Upper lobe of right lung (tissue), 1 donor: ENCODE measurements at places on chromosomes 5 and 9.
A peak's percentile ranks its signal among the peaks of the same experiment; 100 is the strongest.

- DNase-seq = no peak
- H3K4me3 ChIP-seq = no peak overlapping the region
- peaks cover 44% of the 10 kb centered on the region for H3K4me1 ChIP-seq
- no peaks in the 10 kb centered on the region for H3K27me3 ChIP-seq
- peak overlapping the region; percentile 91 for H3K27ac ChIP-seq
Measured at GRCh38 chr5:172906436-172906835, 52.8 kb upstream of the RPL26L1 start.

DNA sequence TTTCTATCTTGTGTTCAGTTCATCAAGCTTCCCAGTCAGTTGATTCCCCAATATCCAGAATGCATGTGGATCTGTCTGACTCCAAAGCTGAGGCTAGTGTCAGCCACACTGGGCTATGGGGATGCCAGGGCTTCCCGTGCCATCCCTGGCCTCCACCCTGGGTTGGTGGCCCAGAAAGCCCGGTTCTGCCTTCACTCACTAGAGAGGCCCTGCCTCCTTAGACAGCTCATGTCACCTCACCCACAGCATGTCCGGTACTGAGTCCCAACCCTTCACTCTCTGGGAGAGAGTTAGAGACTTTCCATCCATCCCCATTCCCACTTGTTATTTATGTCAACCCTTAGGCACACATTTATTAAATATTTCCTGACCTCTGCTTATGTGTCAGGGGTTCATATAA lies 119.5 kb upstream of the GPR151 start:
- no peaks in the 10 kb centered on the region for H3K27me3 ChIP-seq
- H3K36me3 ChIP-seq = no peaks in the 10 kb centered on the region
- H3K27ac ChIP-seq = no peak overlapping the region
- no peak overlapping the region for H3K4me3 ChIP-seq

- no peak overlapping the region for H3K27ac ChIP-seq
- H3K36me3 ChIP-seq = peaks cover 12% of the 10 kb centered on the region
- peaks cover 7% of the 10 kb centered on the region for H3K4me1 ChIP-seq
- no peak for DNase-seq
- no peak overlapping the region for H3K4me3 ChIP-seq
- H3K27me3 ChIP-seq = no peaks in the 10 kb centered on the region
Measured at GRCh38 chr9:126381195-126381594, 54.6 kb downstream of the MVB12B start.

DNA sequence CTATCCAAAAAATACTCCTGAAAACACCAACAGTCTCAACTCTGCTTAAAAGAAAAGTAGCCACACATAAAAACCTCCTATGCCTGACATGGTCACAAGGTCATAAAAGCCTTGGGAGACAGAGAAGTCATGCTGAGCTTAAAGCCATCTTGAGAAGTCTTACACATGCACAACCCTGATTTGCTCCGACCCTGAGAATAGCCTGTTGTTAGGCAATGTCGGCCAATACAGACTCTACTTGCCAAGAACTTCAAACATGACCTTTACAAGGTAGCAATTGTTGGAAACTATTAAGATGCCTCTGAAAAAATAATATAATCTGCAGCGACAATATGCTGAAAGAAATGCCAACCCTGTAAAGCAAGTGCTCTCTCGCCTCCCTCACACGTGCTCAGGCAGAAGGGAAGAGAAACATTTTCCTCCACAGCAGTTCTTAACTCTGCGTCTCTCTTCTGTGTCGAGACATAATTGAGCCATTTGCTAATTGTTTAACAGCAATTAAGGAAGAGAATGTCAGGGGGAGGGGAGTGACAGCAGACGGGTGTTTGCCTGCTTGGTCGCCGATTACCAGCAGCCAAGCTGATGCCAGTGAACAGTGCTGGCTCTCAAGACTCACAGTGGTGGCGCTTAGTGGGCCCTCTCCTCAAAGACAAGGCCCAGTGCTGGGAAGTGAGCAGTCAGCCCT lies 393.6 kb downstream of the SPOCK1 start:
- no peaks in the 10 kb centered on the region for H3K27me3 ChIP-seq
- H3K36me3 ChIP-seq = no peaks in the 10 kb centered on the region
- H3K27ac ChIP-seq = no peak overlapping the region
- no peak overlapping the region for H3K4me3 ChIP-seq
- no peak for DNase-seq
